ENCODE measurements at places on chromosomes 7 and 10. TPM values are rescaled to one million over a fixed set of nuclear protein-coding genes. Genes with fewer than 3 reads are reported as not detected.

Gene EN2
- total RNA-seq = under 0.01 TPM

DNA sequence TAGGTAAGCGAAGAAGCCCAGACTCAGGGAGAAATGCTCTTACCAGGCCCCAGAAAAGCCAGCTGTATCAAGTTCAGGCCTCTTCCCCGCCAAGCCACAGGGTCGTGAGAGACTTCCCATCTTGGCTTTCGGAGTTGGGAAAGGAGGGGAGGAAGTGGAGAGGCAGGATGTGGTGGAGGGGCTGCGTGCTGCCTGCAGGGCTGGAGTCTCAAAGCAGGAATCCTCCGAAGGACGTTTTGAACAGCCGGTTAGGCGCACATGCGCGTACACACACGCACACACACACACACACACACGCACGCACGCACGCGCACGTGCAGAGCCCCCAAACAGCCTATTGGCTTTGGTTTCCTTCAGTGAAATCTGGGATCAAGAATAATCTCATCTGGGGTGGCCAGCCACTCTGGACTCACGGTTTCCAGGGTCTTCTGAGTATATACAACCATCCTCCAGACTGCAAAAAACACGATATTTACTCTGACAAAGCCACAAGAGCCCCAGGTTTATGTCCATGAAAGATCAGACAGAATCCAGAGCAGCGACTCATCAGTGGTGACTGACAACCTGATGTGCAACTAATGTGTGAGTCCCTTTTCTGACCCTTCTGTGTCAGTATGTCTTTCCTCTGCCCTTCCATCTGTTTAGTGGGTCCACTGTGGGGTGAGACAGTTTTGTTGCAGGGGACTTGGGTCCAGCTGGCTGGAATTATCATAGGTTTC is 115.0 kb upstream of the ZNF438 start:
- DNase-seq = no peak

GRCh38 chr10:103231047-103231551 is 14.6 kb upstream of the RPEL1 start:
- peak; percentile 22 for DNase-seq

GRCh38 chr7:106545275-106545674 is 115.7 kb downstream of the CCDC71L start:
- DNase-seq = no peak

DNA sequence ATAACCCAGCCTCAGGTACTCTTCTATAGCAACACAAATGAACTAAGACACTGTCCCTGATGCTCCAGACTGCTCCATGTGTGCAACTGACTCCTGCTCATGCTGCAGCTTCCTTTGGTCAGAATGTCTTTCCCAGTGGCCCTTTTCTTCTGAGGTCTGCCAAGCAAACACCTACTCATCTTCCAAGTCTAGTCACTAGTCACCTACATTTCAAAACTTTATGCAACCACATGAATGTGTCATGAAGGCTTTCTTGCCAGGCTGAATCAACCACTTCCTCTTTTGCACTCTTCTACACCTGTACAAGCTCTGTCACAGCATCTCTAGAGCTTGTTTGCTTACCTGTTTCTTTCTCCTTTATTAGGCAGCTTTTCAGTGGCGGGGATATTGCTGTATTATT is 75.8 kb downstream of the LSMEM1 start:
- no peak for DNase-seq

GRCh38 chr10:124660404-124661125 is 83.6 kb downstream of the FAM53B start:
- DNase-seq = no peak

Gene AASS
- total RNA-seq = 15.9 TPM

GRCh38 chr10:100338434-100339036 is 8.5 kb upstream of the SCD start:
- DNase-seq = peak; percentile 54

Gene OR13A1
- not detected for total RNA-seq

DNA sequence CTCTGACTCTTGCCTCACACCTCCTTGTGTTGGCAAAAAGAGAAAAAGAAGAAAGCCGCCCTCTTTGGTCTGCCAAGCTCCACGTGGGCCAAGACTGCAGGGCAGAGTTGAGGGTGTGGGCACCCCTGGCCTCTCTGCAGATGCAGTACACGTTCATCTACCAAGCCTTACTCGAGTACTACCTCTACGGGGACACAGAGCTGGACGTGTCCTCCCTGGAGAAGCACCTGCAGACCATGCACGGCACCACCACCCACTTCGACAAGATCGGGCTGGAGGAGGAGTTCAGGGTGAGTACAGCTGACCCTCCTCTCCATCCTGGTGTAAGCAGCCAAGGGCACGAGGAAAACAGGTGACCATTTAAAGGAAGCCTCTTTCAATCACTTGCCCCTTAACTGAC is 56.1 kb downstream of the MKI67 start:
- DNase-seq = no peak

GRCh38 chr10:43093423-43094076 is 16.7 kb downstream of the RET start:
- DNase-seq = no peak

DNA sequence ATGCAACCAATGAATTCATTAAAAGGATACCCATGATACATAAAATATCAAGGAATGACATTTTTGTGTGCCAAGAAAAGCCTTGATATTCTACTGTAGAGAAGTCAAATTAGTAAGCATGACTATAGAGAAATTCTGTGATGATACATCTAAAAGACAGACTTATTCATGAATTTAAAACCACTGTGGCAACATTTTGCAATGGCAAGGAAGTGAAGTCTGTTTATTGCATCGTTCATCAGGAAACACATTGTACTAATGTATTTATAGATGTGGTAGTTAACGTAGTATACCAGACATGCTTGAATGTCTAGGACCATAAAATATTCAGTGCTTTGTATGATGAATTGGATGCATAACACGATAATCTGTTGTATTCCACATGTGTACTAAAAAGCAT is 9.3 kb upstream of the CLEC5A start:
- DNase-seq = no peak

Gene ITGA8
- 1.2 TPM for total RNA-seq

Gene CFAP70
- total RNA-seq = 0.13 TPM

- DNase-seq = no peak
These were observed 34.2 kb upstream of the TCF7L2 start for GRCh38 chr10:112915590-112916572.

- DNase-seq = peak; percentile 7
These were observed 995 bp upstream of the PARD3 start for GRCh38 chr10:34816085-34816496.

DNA sequence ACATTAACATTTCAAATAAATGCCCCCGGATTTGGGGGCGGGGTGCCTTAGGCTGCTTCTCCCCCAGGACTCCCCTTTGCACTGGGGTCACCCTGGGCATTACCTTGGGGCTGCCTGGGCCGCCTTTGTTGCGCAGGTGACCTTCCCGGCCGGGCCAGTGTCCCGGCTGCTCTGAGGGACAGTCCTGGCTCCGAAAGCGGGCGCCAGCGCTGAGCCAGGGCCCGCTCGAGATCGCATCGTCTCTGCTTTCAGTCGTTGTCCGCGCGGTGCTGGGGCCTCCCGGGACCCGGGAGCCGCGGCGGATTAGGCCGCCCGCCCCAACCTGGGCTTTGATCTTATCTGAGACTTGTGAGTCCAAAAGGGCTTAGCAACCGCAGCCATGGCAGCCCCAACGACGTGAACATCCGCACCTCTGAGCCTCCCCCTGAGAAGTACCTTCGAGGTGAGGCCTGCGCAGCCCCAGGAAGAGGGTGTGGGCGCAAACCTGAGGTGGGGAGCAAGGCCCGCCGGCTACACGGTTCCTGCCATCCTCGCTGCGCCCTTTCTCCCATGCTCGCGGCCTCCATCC is 14.8 kb upstream of the WAPL start:
- no peak for DNase-seq

Gene GRM3
- not detected for total RNA-seq

DNA sequence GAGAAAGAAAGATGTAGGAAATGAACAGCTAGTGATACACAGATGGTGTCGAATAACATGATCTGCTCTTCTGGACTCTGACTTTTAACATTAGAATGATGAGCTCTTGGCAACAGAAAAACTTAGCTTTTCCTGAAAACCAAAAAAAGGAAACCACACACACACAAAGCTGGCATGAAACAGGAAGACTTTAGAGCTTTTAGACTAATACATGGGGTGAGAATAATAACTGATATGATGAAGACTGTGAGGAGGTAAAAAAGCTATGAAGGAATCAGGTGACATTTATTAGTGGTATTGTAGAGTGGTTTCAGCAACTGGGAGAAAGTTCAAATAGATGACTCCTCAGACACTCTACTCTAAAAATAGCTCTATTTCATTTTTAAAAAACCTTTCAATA is 491.9 kb downstream of the PARD3 start:
- peak; percentile 84 for DNase-seq

GRCh38 chr10:132912713-132913558 is 29.4 kb downstream of the CFAP46 start:
- no peak for DNase-seq

Gene SFRP4
- total RNA-seq = not detected

Gene DGKB
- not detected for total RNA-seq

Gene HSPA12A
- 0.77 TPM for total RNA-seq
